Stimulated activated CD8-positive, alpha-beta memory T cell treated with anti-CD3 and anti-CD28 coated beads, Interleukin-7, amount 100 ng/mL, for 48 hours (primary cell): ENCODE measurements at places on chromosomes 3 and 15.

DNA sequence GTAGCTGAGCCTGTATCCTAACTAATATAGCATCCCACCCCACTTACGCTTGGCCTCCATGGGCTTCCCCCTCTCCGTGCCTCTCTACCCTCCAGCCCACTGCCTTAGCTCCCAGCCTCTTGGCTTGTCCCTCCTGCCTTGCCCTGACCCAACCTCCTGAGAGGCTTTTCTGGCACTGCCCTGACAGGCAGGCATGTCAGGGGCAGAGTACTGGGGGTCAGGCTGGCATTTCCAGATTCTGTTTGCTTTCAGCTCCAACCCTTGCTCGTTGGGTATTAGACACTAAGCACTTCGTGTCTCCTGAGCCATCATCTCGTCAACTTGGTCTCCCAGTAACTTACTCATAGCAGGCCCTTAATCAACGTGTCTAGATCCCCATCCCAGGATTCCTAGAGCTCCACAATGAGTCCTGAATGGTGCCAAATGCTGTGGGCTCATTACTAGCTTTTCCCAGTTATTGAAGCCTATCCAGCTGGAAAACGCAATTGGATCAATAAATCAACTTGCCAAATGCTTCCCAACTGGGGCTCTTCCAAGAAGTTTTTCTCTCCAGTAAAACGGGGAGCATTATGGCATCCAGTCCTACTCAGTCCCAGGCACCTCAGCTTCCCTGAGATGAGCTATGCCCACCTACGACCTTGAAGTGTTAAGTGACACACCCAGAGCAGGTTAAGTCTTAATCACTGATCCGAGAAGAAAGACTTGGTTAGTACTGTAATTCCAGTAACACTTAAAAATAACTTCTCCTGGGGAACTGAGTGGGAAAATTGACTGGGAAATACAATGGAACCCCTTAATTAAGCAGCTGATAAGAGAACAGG, 78.5 kb upstream of the DLG1 start:
- DNase-seq: no peak

- DNase-seq: no peak
These were observed 2.7 kb upstream of the PARP16 start for GRCh38 chr15:65289261-65289854.

DNA sequence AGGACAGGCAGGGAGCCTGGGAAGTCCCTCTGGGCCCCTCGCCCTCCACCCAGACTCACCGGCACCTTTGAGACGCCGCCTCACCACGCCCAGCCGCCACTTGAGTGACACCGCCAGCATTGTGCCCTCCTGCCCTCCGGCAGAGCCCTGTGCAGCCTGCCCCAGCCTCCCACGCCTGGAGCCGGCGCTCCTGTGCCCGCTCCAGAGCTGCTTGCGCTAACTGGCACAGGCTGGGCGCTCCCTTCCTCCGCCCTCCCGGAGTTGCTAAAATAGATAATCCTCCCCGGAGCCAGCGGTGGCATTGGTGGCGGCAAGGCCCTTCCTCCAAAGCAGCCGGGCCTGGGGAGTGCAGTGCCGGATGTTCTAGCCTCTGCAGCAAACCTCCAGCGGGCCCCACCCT, 15.7 kb upstream of the GRIP2 start:
- DNase-seq: no peak

DNA sequence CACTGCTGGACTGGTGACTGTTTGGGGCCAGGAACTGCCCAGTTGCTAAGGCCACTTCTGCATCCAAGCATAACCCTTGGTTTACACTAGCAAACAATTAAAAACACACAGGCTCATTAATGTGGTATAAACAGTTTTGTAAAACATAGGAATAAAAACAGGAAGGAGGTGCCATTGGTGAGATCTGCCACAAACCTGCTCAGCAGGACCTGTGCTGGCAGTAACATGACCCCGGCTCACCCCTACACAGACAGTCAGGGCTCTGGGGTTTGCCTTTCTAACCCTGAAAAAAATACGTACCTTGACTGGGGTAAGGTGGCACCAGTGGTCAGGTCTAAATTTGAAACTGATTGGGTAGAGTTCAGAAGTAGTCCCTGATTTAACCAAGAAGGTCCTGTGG, 76.2 kb downstream of the ATP1B3 start:
- no peak for DNase-seq

GRCh38 chr3:53554559-53555067, 60.2 kb downstream of the CACNA1D start:
- no peak for DNase-seq

DNA sequence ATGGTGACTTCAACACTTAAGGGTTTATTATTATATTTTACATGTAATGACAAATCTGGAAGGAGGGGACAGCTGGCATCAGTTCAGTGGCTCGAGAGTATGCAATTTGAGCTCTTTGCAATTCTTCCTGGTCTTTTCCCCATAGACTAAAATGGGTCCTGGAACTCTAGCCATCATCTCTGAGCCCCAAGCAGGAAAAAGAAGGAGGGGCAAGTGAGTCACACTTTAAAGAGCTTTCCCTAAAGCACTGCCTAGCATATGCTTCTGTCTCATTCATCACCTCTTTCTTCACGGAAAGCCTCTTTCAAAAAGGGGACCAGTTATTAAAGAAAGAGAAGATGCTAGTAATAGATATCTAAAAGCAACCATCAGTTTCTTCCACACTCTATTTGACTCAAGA, 466.3 kb downstream of the ZIC1 start:
- DNase-seq: no peak

GRCh38 chr15:60006203-60006862, 2.2 kb downstream of the FOXB1 start:
- peak; percentile 52 for DNase-seq

DNA sequence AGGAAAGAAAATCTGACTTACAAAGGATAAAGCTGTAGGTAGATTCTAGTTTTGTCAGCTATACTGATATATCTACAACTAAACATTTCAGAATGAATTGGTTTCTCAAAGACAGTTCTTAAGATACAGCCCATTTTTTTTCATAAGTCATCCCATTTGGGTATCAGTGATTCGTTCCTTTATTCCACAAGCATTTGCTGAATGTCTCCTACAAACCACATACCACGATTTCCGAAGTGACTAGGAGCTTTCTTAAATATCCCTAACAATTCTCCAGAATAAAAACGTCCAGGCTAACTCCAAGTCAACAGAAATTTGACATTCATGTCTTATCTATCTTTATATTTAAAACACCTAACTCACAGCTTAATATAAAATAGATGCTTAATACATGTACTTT, 59.8 kb downstream of the TP53BP1 start:
- DNase-seq: no peak

DNA sequence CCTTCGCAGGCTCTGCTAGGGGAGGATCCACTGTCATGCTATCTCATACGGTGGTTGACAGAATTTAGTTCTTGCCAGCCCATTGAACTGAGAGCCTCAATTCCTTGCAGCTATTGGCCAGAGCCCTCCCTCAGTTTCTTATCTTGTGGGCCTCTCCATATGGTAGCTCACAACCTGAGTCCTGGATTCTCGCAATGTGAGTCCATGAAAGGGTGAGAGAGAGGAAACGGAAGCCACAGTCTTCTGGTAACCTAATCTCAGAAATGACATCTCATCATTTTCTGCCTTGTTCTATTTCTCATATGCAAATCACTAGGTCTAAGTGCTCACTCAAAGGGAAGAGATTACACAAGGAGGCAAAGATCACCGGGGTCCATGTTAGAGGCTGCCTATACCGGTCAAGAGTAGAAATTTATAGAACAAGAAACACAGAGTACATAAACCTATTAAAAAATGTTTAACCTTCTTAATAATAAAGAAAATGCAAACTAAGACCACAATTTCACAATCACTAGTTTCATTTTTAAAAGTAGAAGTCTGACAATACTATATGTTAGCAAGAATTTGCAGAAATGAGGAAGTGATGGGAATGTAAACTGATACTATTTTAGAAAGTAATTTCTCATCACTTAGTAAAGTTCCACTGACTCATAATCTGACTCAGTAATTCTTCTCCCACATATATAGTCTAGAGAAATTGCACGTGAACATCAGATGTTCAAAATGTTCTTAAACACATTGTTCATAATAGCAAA, 378.4 kb upstream of the AGTR1 start:
- DNase-seq: no peak

DNA sequence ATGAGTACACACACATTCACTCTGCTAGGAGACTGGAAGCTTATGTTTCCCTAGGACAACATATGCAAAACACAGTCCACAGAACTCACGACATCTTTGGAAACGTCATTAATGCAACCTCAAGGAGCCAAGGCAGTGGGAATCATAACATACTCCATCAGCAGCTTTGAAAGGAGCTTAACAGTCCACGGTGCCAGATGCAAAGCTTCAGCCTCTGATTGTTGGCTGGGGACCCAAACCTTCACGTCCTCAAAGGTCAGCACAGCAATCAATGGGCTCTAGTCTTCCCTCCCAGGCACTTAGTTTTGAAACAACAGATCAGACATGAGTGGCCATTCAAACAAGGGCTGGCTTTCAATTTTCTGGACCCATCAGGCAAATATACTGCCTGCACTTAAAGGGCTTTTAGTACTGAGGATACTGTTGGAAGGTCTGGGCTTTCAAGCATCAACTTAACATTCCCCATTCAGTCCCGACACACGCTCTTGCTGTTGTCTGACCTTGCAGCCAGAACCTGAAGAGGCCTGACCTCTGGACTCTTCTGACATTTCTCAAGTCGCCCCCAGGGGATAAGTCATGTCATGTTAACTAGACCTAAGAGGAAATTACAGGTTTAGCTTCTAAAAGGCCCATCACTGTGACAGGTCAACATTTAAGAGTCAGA, 223.0 kb downstream of the PDZRN3 start:
- no peak for DNase-seq

DNA sequence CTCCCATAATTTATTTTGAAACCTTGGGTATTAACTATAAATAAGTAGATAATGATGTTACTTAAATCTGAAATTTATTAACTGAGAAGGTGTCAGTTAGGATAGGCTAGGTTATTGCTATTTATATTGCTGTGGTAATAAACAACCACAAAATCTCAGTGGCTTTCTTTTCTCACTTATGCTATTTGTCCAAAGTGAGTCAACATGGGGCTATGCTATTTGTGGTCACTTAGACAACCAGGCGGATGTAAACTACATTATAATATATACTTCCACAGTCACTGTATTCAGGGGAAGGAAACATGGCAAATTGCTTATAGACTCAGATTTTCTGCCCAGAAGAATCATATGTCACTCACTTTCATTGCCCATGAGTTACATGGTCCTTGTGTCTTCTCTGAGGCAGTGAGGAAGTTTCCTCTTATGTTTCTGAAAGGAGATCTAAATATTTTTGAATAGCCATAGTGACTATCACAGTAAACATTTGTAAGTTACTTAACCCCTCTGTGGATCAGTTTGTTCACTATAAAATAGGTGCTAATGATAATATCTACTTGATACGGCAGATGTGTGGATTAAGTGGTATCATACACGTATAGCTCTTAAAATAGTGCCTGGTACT, 19.8 kb downstream of the HMG20A start:
- DNase-seq: no peak

GRCh38 chr15:70437089-70437488, 326.3 kb downstream of the UACA start:
- no peak for DNase-seq

- no peak for DNase-seq
These were observed 75.8 kb downstream of the ZPLD1 start for GRCh38 chr3:102510663-102511062.

GRCh38 chr3:126435456-126436315, 40.0 kb downstream of the ZXDC start:
- no peak for DNase-seq

DNA sequence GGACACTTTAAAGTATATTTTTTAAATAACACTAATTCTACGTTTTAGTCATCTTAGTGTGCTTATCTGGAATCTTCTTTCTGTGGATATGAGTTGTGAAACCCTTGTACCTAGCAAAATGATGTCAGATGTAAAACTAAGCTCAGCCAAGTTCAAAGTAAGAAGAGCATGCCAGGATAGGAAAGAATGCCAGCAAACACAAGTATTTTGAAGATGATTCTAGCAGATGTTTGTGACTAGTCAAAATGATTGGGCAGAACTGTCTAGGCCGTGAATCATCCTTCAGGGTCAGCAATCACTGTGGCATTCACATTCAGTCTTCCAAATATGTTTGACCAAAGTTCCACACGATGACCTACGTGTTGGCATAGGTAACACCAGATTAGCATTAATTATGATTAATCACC, 5.4 kb upstream of the PLOD2 start:
- DNase-seq: no peak

DNA sequence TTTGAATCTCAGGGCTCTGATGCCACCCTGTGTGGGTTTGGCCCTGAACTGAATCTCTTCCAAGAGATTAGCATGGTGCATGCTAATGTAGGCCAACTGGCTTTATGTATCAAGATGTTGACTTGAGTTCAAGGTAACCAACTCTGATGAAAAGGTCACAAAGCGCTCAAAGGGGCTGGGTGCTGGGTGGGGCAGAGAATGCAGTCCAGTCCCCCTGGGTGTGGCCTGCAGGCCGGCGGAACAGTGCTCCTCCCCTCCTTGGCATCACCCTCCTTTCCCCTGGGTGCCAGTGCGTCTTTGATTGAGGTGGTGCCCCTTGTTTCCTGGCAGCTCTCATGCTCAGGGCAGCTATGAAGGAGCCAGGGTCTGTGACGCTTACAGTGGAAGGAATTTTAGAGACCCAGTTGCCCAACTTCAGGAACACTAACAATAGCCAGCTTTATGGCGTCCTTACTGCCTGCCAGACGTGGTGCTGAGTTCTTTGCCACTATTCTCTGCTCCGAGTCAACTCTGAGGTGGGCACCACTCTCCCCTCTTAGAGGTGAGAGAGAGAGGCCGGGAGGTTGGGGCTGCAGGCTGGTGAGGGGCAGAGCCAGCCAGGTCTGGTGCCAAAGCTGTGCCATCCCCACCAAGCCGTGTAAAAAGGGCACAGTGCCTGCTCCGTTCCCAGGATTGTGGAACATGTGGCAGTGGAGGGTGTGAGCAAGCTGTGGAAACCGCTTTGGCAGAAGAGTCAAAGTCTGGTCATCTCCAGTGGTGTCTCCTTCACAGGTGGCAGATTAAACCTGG, 9.8 kb downstream of the SYNM start:
- no peak for DNase-seq

- DNase-seq: no peak
These were observed 8.0 kb upstream of the CCDC13 start for GRCh38 chr3:42780892-42781700.

DNA sequence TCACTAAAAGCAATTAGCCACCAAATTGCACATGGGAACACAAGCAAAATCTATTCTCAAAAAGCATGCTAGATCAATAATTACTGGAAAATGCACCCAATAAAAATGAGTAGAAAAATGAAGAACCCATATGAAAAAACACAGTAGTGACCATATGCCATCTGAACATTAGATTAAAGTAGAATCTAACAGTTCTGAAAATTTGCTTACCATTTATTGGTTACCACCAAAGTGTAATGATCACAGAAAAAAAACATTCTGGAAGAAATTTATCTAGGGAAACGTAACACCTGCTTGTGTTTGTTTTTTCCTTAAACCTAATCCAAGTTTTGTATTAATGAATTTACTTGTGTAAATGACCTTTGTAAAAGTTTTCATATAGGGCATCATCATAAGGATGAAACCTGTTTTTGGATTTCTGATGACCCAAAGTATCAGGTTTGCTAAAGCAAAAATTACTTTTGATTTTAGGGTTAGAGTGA, 37.6 kb upstream of the AADAC start:
- no peak for DNase-seq

- no peak for DNase-seq
These were observed 370.6 kb upstream of the PROK2 start for GRCh38 chr3:72155391-72156064.
